ENCODE measurements at places on chromosomes 7 and 10.

- no peak for DNase-seq
Observed at GRCh38 chr7:75987026-75987804, 7.2 kb downstream of the TMEM120A start.

- no peak for DNase-seq
Observed at GRCh38 chr7:80230327-80230726, 95.7 kb downstream of the GNAI1 start.

DNA sequence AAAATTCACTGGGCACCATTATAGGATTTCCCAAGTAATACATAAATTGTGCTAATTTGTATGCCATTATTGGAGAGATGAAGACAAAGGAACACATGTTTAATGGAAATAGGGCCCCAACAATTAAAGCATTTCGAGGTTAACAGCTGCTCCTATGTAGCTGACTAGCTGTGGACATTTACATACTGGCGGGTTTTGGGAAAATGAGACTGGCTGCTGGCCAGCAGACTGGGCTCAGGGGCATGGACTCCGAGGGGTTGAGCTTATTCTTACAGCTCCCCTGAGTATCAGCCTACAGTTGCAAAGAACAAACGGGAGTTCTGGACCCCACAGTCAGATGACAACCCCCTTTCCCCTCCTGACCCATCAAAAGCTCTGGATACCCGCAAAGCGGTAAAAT, 91.9 kb upstream of the MYO3A start:
- DNase-seq = no peak

DNA sequence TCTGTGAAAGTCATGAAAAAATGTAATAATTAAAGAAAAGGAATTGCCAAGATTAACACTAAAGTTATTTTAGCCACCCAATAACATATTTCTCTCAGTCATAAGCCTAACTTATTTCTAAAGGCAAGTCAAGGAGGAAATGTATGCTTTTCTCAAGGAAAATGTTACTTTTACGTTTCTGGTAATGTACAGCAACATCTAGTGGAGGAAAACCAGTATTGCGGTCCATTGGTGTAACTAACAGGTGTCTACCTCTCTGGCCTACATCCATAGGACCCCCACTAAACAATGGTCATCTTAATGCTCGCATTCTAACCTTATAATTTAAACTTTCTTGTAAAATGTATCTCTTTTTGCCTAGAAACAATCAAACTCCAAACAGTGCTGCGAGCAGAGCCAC, 437.5 kb downstream of the KIF20B start:
- DNase-seq = no peak

DNA sequence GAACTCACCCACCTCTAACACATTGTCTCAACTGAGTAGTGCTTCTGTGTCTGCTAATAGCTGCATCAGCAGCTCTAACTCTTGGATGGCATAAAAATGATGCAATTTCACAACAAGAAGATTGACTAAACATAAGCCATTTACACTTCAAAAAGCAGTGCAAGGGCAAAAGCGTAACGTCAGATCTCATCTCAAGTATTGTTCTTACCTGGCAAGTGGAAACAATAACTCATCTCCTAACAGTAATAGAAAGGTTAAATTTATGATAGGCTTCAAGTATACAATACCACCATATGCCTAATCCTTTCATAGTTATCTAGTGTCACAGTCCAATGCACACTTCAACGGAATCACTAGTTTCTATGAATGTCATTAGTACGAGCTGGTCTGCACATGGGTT, 14.8 kb downstream of the TPK1 start:
- DNase-seq = no peak

- DNase-seq = peak; percentile 92
Observed at GRCh38 chr10:124145109-124145870, 51.9 kb upstream of the CHST15 start.

DNA sequence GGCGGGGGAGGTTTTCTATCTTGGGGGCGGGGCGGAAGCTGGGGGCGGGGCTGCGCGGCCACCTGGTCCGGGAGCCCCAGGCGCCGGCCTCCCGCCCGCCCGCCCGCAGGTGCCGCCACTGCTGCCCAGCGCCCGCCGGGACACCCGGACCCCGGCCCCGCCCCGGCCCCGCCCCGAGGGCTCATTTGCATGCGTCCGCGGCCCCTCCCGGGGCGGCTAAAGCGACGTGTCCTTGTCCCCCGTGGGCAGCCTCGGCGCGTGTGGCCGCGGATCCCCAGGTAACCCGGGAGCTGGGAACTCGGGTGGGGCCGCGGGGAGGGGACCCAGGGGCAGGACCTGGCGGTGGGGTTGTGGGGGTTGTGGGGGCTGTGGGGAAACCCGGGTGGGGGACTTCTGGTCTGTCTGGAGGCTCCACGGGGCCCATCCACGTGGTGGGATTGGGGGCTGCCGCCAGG, at the start of gene BHLHA15:
TSS of gene BHLHA15 (plus strand) at position 219 of the 455 bp plus-strand sequence. CDS start 871 bp downstream, outside the sequence.
- DNase-seq = no peak

- DNase-seq = peak; percentile 63
Observed at GRCh38 chr10:48894911-48895802, 44.5 kb downstream of the LRRC18 start.

- no peak for DNase-seq
Observed at GRCh38 chr7:88105231-88105630, 114.6 kb downstream of the SRI start.

DNA sequence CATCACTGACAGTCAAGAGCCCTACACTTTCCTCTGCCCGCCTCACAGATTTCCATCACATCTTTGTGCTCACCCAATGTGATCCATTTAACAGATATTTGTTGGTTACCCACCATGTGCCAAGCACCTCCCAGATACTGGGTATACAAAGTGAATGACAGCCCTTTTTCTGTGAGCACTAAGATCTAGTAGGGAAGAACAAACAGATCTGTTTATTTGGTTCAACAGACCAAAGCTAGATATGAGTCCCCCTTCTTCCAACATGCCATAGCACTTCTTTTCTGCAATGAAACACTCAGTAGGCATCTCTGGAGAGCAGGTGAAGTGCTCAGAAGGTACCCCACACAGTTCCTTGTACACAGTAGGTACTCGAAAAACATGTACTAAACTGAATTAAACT, 101.4 kb downstream of the HIPK2 start:
- no peak for DNase-seq

- DNase-seq = no peak
Observed at GRCh38 chr7:67619175-67619574, 622.5 kb downstream of the TYW1 start.

- DNase-seq = no peak
Observed at GRCh38 chr7:128210036-128210347, 31.1 kb upstream of the LEP start.

- DNase-seq = no peak
Observed at GRCh38 chr7:48259463-48260280, 88.4 kb downstream of the ABCA13 start.

DNA sequence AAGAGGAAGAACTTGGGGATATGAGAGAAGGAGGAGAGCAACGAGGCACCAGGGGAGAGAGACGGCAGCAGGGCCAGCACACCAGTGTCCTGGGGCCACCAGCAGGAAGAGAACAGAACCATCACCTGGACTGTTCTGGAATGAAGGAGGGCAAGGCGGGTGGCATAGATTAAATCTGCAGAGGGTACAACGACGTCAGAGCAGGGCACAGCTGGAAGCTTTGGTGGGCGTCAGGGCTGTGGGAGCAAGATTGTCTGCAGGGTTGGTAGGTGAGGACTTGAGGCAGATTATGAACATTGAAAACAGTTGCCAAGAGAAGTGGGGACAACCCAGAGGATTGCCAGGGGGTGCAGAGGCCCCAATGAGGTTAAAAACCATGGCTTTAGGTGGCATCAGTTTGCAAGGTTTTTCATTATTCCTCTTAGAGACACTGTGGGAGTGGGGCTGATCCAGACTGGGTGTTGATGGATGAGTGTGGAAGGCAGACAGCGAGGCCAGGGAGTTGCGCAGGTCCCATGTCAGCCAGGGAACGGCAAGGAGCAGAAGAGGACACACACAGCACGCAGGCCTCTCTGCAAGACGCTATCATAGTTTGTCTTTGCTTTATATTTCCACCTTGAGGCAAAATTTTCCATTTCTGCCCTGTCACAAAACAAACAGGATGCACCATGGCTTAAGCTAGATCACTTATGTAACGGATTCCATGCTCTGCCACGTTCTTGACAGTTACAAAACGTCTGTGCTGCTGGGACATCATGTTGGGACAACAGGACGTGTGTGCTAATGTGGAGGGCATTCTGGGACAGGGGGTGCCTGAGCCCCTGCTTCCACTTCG, 52.5 kb upstream of the LEP start:
- DNase-seq = no peak

DNA sequence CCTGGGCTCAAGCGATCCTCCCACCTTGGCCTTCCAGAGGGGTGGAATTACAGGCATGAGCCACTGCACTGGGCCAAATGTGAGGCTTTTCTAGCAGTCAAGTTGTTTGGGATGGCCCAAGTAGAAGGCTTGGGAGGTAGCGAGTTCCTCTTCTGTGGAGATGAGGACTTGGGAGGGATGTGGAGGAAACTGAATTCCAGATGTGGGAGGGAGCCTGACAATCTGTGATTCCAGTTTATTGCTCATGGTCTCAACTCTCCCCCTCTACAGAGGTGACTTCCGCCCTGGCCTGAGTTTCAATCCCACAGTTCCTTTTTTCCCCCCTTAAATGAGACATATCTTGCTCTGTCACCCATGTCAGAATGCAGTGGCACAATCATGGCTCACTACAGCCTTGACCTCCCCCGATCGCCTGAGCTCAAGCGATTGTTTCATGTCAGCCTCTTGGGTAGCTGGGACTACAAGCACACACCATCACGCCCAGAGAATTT, 3.4 kb downstream of the STYXL1 start:
- DNase-seq = no peak

DNA sequence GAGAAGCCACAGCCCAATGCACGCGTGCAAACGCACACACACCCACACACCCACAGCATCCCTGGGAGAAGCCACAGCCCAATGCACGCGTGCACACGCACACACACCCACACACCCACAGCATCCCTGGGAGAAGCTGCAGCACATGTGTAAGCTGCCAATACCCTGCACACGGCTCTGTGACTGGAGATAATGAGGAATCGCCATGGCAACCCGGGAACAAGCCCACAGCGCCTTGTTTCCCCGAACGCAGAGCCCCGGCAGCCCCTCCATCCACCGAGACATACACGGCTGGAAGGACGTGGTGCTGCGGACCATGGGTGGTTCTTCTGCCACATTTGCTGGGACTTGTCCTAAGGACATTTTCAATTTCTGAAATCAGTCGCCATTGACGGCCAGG, 221.3 kb downstream of the PTPRN2 start:
- DNase-seq = no peak

DNA sequence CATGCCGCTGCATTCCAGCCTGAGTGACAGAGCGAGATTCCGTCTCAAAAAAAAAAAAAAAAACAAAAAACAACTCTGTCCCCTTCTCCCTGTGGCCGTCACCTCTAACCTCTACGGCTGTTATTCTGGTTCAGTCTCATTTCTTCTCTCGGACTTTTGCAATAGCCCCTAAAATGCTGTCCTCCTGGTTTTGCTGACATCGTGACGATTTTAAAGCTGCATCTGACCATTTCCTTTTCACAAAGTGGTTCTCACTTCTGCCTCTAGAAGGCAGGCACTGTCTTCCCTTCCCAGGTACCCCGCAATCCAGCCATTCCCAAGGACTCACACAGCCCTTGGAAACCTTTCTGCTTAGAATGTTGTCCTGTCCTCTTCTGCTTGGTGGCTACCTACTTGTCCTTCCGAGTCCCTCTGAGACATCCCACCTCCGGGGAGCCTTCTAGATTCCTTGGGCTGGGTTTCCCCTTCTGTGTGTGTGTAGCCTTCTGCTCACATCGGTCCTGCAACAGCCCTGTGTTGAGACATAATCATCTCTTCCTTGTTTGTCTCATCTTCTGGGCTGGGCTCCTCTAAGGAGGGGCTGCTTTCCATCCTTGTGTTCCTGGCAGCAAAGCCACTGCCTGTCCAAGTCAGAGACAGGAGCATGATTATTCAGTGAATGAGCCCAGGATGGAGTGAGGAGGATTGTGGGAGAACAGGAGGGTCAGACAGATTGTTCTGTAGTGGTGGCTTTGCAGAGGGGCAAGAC, 83.1 kb downstream of the GRK5 start:
- DNase-seq = no peak

All from fibroblast of gingiva (primary cell).